SK-MEL-5 (cell line): ENCODE measurements at places on chromosomes 11 and 22.

GRCh38 chr11:122153746-122154145 lies 37.7 kb upstream of the BLID start:
- no peak for DNase-seq

- DNase-seq, result no peak
Observed at GRCh38 chr22:49152127-49152938, 675.3 kb downstream of the BRD1 start.

DNA sequence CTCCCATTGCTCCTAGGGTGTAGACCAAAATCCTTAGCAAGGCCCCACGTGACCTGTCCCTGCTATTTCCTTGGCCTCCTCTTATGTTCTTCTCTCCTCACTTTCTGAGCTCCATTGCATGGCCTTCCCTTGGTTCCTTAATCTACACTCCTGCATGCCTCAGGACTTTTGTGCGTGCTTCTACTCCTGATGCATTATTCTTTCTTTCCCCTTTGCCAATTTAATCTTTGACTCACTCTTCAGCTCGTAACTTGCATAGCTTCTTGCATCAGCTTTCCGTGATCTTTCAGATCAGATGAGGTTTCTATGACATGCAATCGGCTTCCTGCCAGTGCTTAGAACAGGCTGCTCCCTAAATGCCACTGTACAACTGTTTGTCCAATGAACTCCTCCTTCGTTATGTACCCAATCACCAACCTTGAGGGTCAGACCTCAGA lies 261.6 kb upstream of the CADM1 start:
- peak; percentile 49 for DNase-seq

- no peak for DNase-seq
Observed at GRCh38 chr11:105466582-105467228, 143.2 kb upstream of the GRIA4 start.

DNA sequence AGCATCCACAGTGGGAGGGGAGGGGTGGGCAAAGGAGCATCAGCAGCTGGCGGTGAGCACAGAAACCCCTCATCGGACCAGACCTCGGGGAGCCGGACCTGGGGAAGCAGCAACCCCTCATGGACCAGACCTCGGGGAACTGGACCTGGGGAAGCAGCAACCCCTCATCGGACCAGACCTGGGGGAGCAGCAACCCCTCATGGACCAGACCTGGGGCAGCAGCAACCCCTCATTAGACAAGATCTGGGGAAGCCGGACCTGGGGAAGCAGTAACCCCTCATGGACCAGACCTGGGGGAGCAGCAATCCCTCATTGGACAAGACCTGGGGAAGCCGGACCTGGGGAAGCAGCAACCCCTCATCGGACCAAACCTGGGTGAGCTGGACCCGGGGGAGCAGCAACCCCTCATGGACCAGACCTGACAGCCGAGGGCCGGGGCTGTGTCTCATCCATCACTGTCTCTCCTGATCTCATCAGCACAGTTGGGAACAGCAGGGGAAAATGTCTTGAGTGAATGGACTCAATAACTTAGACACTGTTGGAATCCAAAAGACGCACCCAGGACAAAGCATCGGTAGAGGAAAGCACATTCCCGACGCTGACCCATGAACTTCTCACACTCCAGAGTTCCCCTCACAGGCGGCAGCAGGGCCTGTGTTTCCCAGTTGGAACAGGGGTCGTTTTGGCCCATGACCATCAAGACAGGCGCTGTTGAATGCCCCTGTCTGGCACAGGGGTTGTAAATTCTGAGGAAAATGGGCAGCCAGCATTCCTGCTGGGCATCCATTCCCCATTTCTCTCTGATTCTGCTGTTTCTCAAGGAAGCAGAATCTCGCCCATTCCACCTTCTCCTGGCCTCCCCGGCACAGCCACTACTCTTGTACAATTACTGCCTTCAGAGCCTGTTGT lies 1494.6 kb downstream of the TBC1D22A start:
- DNase-seq, result no peak

GRCh38 chr22:35835998-35836691 lies 118.5 kb downstream of the APOL5 start:
- DNase-seq, result peak; percentile 52

- peak; percentile 43 for DNase-seq
Observed at GRCh38 chr11:60634126-60634525, 65.3 kb upstream of the MS4A8 start.
